ENCODE measurements at places on chromosomes 1 and 21.
A peak's percentile ranks its signal among the peaks of the same experiment; 100 is the strongest.

GRCh38 chr21:42509244-42509643 is 4.4 kb upstream of the SLC37A1 start:
- DNase-seq = no peak

- DNase-seq = peak; percentile 83
These were observed 90.0 kb downstream of the ARHGEF10L start for GRCh38 chr1:17629460-17629859.

GRCh38 chr21:18155508-18156193 is 89.0 kb upstream of the CHODL start:
- no peak for DNase-seq

- DNase-seq = no peak
These were observed 18.6 kb downstream of the CDC42BPA start for GRCh38 chr1:227299688-227300087.

DNA sequence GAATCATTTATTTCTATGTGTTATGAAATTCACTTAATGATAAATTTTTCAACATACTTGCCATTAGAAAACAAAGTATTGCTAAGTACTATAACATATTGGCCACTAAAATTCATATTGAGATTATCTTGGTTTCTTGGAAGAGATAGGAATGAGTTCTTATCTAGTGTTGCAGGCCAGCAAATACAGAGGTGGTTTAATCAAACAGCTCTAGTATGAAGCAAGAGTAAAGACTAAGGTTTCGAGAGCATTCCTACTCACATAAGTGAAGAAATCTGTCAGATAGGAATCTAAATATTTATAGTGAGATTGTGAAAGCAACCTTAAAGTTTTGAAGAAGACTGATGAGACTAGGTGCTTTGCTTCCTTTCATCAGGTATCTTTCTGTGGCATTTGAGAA is 37.9 kb upstream of the FOXE3 start:
- DNase-seq = no peak

DNA sequence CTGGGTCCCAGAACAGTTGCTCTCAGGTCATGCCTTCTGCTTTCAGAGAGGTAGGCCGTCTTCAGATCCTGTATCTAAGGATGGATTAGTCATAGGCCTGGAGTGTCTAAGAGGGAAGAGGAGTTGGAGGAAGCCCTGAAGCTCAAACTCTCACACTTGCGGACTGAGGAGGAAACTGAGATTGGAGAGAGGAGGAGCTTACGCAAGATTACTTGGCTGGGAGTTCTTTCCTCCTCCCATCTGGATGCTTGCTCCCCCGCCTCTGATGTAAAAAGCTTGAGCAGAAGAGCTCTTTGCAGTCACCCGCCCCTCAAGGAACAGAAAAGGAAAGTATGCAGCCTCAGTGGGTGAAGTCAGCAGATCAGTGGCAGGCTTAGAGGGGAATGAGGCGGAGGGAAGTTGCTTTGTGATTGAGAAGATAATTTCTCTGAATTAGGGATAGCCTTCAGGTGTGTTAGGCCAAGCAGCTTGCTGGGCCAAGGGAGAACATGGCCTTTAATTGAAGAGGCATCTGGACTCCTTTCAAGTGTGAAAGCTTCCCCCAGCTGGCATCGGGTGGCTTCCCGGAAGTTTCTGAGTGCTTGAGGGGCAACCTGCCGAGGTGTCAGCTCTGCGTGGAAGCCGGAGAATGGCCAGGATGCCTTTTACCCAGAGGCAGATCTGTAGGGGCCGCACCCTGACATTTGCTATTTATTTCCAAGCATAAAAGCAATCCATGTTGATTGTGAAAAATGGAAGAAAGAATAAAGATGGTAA is 6.6 kb downstream of the ADORA1 start:
- no peak for DNase-seq

DNA sequence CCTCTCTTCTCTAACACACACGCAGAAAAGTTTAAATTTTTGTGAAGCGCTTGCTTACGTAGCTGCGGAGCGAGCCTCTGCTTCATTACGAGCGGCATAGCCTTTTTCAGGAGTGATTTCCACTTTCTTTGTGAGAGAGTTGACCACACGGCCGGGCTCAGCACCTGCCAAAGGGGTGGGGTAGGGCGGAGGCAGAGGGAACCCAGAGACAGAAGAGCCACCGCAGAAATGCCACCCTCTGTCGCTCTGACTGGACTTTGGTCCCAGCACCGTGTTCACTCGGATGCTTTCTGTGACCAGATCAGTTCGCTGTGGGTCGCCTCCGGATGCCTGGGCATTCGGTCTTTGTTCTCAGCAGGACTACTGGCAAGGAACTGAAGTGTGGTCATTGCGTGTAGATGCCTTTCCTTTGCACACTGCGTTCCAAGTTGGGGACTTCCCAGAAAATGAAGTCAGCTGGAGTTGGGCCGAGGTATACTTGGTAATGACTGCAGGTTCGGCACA is 883 bp downstream of the CHODL start:
- DNase-seq = no peak

- DNase-seq = no peak
These were observed 21.7 kb upstream of the CPLANE2 start for GRCh38 chr1:16258591-16259135.

- DNase-seq = no peak
These were observed 92.8 kb downstream of the ETS2 start for GRCh38 chr21:38898422-38899096.

DNA sequence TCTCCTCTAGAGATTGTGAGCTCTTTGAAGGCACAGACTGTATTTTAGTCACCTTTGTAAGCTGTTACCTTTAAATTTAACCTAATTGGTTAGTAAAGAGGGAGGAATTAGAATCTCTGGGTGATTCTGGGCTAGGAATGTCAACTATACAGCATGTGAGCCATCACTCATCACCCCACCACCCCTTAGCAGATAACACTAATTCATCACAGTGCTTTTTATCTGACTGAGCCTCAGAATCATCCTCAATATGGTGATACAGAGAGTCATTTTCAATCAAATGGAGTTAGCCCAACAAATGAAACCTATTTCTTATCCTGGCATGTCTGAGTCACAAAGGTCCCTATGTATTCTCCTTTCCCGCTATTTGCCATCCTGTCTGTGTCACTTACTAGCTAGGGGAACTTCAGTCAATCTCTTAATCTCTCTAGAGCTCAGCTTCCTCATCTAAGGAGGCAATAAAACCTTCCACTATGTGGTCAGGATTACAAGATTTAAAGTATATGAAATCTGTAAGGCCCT is 13.3 kb downstream of the KCNJ10 start:
- DNase-seq = no peak

DNA sequence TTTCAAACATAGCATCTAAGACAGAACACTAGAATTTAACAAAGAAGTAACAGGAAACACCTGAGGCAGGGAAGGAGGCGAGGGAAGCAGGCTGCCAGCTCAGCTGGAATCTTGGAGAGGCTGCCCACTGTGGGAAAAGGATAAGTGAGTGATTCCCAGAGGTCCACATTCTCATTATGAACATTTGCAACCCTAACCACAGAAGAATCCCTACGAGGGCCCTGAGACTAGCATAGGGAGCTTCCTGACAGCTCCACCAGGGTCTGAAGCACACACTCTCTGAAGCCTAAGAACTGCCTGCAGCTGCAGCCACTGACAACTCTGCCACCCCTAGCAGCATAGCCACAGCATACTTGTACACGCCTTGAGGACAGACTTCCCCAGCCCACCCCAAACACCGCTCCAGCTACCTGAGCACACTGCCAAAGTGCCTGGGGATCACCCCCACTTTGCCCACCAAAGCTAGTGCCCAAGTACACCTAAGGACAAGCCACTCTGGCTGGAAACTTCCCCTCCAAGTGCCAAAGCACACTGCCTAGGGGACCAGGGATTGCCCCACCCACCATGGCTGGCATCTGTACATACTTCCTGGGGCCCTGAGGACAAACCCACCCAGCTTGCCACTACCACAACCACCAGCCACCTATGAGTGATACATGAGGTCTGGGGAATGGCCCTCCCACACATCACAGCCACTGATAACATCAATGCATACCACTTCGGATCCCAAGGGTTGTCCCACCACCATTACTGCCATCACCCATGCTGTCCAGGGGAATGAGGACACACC is 76.6 kb upstream of the GUCA2A start:
- no peak for DNase-seq

- no peak for DNase-seq
These were observed 19.7 kb upstream of the RNU1-4 start for GRCh38 chr1:16720351-16721223.

DNA sequence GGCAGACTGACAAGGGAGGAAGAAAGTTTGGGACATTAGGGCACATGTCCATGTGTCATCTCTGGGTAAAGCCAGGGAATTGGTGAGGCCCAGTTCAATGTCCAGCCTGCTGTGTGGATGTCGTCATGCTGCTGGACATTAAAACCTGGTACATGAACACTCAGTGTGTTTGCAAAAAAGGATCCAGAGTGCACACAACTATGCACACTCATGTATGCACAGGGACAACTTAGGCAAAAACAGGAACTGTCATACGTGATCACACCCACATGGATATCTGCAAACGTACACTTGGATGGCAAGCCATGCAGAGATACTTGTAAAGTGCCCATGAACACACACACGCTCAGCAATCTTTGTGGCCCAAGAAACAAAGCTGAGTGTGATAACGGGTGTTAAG is 47.9 kb upstream of the NEK2 start:
- DNase-seq = no peak

GRCh38 chr1:22126531-22126930 is 16.4 kb downstream of the WNT4 start:
- no peak for DNase-seq

- DNase-seq = no peak
These were observed 515.1 kb upstream of the PLXNA2 start for GRCh38 chr1:208759255-208759654.

- DNase-seq = peak; percentile 30
These were observed 1.8 kb upstream of the CYB5R1 start for GRCh38 chr1:202968895-202969295.

DNA sequence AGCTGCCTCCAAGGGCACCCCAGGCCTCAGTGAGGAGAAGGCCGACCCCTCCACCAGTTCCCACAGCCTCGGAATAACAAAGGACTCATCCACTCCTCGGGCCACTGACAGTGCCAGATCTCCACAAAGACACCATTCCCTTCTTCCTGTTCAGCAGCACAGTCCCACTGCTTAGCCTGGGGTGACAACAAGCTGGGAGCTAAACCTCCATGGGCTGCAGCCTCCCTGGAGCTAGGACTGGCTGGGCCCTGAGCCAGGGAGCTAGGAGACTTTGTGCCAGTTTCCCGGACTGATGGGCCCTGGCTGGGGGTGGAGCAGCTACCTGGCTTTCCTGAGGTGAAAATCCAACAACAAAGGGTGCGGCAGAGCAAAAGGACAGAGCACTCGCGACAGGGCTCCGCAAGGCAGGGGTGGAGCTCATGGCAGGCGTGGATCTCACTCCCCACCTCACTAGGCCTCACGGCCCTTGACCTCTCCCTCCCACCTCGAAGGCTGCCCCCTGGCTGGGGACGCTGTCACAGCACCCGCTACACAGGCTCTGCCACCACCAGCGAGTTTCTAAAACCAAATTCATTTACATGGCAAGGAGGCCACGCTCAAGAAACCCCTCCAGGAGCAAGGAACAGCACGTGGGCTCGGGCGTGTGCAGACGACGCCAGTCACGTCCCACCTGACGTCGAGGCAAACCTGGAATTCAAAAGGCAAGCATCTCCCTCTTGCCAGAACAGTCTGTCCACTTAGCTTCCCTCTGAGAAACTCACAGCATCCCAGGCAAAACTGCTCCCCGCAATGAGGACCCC is 13.8 kb downstream of the SLC35E2B start:
- DNase-seq = peak; percentile 70

- no peak for DNase-seq
These were observed 71.0 kb upstream of the LRRC53 start for GRCh38 chr1:74583397-74583796.

GRCh38 chr1:155282488-155283091 is 5.3 kb downstream of the HCN3 start:
- no peak for DNase-seq

GRCh38 chr1:228917755-228918154 is 182.5 kb downstream of the RHOU start:
- DNase-seq = no peak

- no peak for DNase-seq
These were observed 14.6 kb downstream of the ZFYVE9 start for GRCh38 chr1:52156460-52156859.

GRCh38 chr21:31726407-31726806 is 5.5 kb downstream of the SCAF4 start:
- no peak for DNase-seq

DNA sequence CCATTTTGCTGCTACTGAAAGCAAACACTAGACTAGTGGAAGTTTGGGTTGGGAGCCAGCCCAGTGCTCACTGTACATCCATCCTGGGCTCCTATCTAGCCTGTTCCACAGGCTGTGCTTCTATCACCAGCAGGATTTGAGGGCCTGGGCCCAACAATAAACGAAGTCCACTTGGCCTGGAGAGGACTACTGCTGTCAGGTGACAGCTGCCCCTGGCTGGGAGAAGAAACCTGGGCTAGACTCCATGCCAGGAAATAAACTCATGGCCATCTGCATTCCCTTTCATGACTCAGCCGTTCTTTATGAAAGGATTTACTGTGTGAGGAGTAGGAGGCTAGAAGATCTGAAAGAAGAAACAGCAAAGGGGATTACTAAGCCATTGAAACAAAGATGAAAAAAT is 35.5 kb downstream of the COLGALT2 start:
- DNase-seq = no peak

GRCh38 chr1:216169351-216169750 is 253.9 kb downstream of the USH2A start:
- no peak for DNase-seq

GRCh38 chr1:219143735-219144134 is 29.9 kb upstream of the LYPLAL1 start:
- DNase-seq = no peak

DNA sequence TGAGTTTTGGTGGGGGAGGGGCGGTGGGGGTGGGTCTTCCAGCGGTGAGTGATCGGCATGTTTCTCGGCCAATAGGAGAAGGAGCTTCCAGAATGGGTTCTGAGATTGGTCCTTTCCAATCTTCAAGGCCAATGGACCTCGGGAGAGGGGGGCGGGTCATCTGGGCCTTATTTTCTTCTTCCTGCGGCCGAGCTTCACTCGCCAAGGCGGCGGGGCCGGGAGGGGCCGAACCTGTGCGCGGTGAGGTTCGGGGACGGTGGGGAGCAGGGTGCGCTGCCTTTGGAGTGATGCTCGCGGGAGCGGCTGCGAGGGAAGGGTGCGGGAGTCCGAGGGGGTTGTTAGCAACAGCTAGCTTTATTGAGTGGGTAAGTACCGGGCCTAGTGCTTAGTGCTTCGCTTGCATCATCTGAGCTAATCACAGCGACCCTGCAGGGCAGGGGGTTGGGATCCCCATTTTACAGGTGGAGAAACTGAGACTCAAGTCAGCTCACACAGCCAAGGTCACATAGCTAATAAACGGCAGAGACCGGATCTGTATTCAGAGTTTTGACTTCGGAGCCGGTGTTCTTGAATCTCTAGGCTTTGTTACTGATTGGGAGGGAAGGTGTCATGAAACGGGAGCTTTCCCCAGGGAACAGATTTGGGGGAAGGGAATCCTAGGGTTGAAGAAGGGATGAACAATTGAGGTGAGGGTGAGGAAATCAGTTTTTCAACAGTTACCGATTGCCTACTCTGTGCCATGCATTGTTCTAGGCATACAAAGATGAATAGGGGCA is 549 bp downstream of the KDM4A start:
- DNase-seq = peak; percentile 97

- DNase-seq = no peak
These were observed 103.1 kb downstream of the LHX8 start for GRCh38 chr1:75237316-75237715.

Measured in WTC11 (cell line).